ENCODE measurements at places on chromosomes 3 and 15. TPM values are rescaled to one million over a fixed set of nuclear protein-coding genes. Genes with fewer than 3 reads are reported as not detected.

DNA sequence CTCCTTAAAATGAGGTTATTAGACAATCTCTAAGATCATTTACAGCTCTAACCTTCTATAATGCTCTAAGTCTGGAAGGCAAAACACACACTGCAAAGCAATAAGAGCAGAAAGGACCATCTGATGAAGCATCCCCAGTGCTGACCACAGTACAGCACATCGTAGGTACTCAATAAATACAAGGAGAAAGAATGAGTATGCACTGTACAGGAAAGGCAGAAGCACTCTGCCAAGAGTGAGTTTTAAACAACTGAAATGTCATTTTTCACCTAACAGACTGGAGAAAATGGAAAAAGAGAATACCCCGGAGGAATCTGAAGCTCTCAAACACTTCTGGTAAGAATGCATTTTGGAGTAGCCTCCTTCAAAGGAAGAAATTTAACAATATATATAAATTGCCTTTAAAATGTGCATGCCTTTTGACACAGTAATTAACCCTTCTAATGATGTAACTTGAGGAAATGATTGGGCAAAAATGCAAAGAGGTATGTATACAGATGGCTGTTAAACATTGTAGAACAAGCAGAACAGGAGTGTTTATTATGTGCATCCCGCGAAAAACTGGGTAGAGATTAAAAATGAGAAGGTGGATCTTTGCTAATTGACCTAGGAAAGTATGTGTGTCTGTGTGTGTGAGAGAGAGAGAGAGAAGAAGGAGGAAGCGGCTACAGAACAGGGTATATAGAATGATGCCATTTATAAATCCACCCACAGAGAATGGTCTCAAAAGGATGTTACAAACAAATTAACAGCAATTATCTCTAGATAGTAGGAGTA is 8.0 kb upstream of the OXTR start:
- no peak for DNase-seq

- DNase-seq = no peak
Measured at GRCh38 chr3:139238281-139239030, 105.4 kb upstream of the MRPS22 start.

GRCh38 chr3:190183121-190183520 is 62.4 kb upstream of the P3H2 start:
- no peak for DNase-seq

- no peak for DNase-seq
Measured at GRCh38 chr3:65963787-65964677, 74.7 kb downstream of the MAGI1 start.

The PIERCE2 gene
- not detected for total RNA-seq

GRCh38 chr15:56351353-56351752 is 13.9 kb upstream of the TEX9 start:
- DNase-seq = no peak

The PLSCR5 gene
- total RNA-seq = not detected

- DNase-seq = no peak
Measured at GRCh38 chr15:41495736-41496599, 2.3 kb downstream of the ITPKA start.

The ACKR2 gene
- 0.20 TPM for total RNA-seq
